Motor neuron (in vitro differentiated cells): ENCODE measurements at places on chromosomes 2 and 18.

DNA sequence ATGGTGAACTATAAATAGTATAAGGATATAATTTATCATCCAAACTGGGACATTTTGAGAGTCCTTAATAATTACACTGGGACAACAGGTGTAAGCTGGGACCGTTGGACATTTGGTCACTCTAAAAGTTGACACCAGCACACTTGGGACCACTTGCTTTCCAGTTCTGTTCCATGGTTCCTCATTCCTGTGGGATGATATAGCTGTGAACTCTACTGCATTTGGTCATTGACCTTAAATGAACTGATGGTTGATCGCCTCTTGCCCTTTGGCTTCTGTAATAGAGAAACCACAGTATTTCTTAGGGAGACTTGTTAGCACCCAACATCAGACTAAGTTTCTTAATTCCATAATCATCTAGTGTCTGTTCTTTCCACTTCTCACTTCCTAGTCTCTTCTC is 46.7 kb downstream of the EML6 start:
- no peak for ATAC-seq

DNA sequence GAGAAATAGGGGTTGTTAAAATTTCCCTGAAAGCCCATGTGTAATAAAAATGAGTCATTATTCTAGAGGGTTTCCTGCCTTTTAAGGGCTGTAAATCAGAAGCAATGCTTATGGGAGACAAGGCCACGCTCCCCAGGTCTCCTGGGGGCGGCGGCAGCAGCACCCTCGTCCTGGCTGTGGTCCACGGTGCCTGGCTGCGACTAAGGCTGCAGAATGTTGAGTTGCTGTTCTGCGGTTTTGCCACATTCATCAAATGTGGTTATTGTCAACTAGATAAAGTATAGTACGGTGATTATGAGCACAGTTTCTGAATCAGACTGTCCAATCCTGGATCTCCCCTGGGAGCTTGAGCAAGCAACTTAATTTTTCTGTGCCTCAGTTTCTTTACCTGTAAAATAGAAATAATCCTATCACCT is 11.9 kb upstream of the AGFG1 start:
- peak; percentile 26 for ATAC-seq

DNA sequence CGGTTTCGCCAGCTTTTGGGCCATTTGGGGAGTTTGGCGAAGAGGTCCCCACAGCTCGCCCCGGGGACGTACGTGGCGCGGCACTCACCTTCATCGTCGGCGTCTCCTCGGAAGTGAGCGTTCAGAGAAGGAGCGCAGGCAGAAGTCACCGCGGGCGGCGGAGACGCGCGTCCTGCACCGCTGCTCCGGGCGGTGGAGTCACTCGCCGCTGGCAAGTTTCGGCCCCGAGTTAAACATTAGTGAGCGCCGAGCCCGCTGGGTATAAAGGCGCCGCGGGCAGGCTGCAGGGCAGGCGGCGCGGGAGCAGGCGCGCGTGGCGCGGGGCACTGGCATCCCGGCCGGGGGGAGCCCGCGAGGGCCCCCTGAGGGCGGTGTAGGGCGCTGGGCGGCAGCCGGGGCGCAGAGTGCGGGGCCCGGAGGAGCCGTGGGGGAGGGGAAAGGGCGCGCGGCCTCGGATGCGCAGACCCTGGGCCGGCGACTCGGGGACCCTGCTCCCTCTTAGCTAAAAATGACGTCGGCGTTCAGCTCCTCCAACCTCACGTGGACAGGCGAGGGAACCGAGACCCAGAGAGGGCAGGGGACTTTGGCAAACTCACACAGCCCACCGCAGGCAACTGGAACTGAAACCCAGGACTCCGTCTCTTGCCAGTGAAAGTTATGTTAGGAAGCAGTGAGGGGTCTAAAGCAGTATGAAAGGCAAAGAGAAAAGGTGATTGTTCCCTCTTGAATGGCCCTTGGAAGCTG is at the start of gene DPP4:
DPP4 (minus strand) TSS at position 328 of the 744 bp plus-strand sequence; CDS start at position 94, 234 bp downstream.
- peak; percentile 78 for ATAC-seq

- ATAC-seq: peak; percentile 12
Observed at GRCh38 chr2:188201639-188202038, 90.0 kb upstream of the GULP1 start.

DNA sequence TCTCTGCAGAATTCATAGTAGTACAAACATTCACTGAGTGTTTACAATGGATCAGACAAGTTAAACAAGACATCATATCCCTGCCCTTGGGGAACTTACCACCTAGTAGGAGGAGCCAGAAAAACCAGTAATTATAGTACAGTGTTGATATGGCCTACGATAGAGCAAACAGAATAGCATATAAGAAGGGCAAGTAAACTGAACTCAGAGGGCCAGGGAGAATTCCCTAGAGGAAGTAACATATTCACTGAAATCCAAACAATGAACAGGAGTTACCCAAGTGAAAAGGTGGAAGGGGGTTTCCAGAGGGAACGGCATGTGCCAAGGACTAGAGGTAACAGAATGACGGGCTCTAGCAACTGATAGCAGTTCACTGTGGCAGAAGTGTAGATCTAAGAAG is 34.1 kb downstream of the NHEJ1 start:
- ATAC-seq: no peak

DNA sequence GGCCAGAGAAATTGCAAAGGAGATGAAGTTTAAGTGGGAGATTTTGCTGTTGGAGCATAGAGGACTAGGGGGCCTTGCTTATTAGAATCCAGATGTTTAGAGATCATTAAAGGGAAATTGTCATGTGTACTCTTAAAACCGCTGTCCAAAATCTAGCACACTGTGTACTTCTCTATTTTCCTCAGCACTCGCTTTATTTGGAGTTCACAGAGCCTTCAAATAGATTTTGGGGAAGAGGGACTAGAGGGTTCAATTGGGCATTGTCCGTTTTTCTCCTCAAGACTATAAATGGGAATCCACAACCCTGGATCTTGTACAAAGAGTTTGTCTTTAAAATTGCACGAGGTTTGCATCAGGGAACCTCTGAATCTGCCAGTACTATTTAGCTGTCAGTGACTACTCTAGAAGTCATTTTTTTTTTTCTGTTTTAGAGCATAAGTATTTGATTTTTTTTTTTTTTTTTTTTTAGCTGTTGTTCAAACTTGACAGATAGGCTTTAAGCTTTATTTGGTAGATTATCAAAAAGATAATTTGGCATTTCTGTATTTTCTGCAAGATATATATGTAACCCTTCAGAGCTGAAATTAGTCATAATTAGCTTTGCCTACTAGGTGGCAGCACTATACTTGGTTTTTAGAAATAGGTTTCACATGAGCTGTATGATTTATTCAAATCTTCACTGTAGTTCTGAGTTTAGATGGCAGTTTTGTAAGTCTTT is 14.2 kb downstream of the PMS1 start:
- ATAC-seq: peak; percentile 24

DNA sequence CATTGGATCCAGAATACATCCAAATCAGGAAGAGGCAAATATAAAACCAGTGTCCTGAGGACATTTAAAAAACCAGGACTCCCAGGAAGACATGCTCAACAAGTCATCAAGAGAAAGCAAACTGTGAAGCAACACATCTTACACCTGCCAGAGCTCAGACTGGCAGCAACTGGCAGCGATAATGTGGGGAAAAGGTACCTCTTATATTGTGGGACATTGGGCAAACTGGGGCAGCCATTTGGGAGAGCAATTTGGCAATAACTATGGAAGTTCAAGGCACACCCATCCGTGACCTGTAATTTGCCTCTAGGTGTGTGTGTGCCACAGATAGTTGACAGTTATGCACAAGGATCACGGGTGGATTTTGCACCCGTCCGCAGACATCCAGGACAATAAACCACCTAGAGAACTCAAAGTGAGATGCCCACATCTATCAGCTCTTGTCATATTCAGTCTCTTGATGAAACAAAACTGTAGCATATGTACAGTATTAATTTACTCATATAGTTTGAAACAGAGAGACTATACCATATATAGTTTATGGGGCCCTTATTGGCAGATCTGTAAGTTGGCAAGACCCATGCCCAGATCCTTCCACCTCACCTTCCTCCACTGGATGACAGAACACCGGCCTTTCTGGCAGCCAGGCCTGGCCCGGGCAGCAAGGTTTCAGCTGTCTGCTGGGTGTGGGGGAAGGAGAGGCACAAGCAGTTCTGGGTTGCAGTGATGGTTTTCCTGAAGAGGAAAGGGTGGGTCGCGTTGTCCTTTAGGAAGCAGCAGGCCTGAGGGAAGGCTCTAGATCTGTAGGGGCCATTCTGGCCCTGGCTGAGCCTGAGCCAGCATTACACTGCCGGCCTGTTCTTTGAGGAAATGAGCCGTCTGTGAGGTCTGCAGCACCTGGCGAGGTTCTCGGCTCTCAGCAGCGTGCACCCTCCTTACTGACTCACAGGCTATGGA is 18.8 kb downstream of the HJURP start:
- no peak for ATAC-seq

DNA sequence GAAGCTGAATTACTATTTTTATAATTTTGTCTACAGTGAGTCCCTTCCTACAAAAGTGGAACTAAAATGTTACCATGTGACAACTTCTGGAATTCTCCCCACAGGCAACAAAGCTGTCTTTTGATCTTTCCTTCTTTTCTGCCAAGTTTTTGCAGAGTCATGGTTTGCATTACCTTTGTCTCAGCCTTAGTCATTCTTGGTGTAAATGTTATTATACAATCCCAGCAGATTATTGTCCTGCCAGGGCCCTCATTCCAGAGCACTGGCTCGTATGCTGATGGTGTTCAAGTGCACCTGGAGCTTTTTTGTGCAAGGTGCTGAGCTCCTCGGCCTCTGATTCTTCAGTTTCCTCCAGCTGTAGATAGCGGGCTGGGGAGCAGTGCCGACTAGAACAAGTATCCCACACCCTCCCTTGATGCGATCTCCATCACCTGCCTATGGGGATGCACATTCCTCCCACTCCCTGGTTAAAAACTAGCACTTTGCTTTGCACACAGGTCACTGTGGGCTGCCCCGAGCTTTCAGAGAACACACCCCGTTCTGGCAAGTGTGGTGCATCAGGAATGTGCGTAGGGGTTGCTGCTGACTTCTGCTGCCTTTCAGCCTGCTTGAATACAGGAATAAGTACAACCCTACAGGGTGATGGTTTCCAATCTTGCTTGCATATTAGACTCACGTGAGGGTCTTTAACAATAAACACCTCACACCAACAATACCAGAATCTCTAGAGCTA is 263.6 kb downstream of the RNF144A start:
- ATAC-seq: peak; percentile 56

GRCh38 chr2:240213476-240214421 is 73.3 kb upstream of the OTOS start:
- ATAC-seq: no peak

DNA sequence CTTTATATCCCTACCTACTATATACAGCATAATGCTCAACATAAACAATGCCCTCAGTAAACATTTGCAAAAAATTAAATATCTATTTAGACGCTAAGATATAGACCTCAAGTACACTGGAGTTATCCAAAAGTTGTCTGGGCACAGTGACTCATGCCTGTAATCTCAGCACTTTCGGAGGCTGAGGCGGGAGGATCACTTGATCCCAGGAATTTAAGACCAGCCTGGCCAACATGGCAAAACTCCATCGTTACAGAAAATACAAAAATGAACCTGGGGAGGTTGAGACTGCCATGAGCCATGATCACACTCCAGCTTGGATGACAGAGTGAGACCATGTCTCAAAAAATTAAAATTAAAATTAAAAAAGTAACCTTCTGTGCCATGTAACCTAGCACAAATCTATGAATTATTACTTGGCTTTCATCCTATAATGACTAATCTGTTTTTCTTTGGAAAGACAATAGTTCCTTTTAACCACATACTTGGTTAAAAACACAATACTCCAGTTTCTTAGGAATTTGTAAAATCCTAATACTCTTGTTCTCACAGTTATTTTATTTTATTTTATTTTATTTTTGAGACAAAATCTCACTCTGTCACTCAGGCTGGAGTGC is 6.7 kb upstream of the TNFAIP6 start:
- no peak for ATAC-seq

DNA sequence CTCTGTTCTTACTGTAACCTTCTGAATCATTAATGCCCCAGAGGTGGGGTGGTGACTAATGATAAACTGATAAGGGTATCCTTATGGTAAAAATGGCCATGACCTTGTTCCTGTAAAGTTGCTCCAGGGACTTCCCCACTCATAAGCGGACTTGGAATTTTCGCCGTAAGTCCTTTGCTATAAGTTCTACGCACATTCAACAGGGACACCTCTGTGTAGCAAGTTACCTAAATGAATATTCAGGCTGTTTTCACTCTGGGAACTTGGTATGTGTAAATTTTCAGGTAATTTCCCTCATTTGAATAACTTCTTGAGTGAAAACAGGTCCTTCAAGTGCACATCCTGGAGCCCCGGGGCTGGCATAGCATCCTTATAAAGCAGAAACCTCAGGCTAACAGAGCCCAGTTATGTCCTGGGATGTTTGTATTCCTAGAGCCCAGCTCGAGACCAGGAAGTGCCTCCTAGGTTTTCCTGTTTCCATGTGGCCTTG is 9.4 kb upstream of the AGFG1 start:
- no peak for ATAC-seq

GRCh38 chr18:7133181-7133580 is 15.6 kb upstream of the LAMA1 start:
- ATAC-seq: no peak

DNA sequence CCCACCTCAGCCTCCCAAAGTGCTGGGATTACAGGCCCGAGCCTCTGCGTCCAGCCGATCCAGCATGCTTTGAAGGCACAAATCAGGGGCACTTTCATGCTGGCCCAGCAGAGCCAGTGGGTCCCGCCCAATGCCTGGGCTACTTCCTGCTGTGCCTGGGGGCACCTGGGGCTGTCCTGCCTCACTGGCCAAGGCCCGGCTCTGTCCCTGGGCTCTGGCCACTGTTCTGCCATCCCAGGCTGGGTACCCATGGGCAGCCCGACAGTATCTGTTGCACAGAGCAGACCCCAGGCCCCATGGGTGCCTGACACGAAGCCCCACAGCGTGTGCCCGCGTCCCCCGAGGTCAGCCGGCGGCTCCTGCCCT is 6.8 kb upstream of the GAL3ST2 start:
- no peak for ATAC-seq

DNA sequence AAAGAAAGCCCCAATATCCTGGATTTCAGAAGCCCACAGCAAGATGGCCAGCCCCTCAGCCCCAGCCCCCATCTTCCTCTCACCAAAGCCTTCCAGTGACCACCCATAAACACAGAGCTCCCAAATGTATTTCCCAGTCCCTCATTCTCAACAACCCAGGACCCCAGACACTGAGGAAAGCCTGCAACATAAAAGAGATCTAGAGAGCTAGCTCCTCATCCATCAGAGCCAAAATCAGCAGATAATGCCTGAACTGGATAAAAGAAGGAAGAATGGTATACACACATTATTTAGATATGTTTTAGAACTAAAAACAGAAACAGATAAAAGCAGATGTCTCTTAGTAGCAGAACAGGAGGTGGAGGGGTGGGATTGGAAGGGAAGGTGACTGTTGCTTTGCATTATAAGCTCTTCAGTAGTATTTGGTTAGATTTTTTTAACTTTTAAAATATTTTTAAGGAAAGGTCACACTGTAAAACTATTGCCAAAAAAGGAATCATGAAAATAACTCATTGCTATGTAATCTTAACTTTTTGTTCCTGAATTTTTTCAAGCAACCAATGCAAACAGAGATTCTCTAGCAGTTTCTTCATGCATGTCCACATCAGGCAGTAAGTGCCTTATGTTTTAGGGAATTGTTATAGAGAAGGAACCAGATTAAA is 144.2 kb upstream of the PKDCC start:
- ATAC-seq: no peak

GRCh38 chr2:222521099-222521498 is 96.8 kb downstream of the SGPP2 start:
- no peak for ATAC-seq
